ENCODE measurements at places on chromosomes 5 and 9.

DNA sequence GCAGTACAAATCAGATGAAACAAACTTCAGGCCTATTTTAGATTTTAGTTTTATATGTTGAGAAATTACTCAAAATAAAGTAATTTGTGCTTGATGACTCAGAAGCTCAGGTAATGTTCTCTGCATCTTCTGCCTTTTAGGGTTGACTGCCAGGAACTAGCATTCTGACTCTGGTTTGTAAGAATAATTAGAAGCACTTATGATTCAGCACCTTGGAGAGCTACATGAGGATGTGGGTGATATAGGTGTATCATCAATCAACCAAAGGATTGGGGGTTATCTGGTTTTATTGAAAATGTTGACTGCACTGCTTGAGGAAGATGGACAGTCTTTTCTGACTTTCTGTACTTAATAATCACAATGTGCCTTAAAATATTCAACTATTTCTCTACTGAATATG is 118.7 kb upstream of the SGCD start:
- DNase-seq, result no peak

- no peak for DNase-seq
Measured at GRCh38 chr5:179231309-179231708, 114.0 kb downstream of the ADAMTS2 start.

DNA sequence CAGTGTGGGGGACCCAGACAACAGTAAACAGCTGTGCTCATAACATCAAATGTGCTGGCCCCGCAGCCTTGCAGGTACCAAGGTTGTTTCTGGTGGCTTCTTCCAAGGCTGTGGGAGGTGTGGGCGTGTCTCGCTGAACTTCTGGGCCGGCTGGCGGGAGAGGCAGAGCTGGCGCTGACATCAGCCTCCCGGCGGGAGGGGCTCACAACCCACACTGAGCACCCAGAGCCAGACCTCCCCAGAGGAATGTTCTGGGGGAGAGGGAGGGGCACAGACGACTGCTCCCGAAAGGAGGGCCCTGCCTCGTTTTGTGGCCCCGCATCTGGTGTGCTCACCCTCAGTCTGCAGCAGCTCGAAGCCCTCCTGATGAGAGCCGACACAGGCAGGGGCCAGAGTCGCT is 6.9 kb upstream of the SLC12A7 start:
- no peak for DNase-seq

DNA sequence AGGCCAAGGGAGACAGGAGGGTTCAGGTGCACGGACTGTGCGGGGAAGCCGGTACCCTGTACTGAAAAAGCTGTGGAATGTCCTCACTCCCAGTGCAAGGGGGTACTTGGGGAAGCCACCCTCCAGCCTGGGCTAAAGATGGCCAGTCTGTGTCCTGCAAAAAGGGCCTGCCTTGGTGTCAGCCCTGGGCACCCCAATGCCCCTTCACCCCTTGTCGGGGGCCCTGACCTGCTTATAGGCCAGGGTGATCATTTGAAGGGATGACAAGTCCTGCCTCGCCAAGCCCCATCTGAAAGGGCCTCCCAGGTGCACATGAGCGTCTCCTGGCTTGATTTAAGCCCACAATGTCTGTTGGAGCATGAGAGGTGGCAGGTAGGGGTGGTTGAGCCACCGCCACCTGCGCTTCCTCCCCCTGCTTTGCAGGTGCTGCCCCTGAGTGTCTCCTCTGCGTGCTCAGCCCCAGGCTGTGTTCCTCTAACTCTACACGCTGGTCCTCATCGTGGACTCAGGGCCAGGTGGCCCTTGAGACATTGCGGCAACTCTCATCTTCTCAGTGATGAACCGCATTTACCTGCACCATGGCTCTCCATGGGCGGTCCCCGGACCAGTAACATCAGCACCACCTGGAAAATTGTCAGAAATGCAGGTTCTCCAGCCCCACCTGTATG is 97.0 kb downstream of the ANKRD33B start:
- DNase-seq, result peak; percentile 30

GRCh38 chr5:96986450-96986849 is 50.6 kb downstream of the LNPEP start:
- no peak for DNase-seq

DNA sequence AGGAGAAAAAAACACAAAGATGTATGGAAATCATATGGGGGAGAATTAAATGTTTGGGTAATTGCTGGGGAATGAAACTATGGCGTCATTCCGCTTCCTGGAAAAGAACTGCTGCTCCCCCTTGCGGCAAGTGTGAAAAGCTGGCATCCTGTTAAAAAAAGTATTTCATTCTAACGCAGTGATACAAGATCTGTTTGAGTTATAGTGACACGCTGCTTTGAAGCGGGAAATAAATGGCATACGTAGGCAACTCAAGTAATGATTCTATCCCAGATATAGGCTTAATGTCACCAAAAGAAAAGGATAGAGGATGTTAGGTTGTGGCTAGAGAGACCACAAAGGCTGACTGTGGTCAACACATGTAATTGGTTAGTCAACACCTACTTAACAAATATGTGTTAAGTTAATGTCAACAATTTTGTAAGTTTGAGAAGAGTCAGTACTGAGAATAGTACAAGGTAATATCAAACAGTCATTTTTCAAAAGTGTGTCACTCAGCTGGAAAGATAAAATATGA is 70.2 kb upstream of the ALDH1A1 start:
- DNase-seq, result no peak

GRCh38 chr9:37938121-37938891 is 34.4 kb upstream of the SLC25A51 start:
- DNase-seq, result no peak

DNA sequence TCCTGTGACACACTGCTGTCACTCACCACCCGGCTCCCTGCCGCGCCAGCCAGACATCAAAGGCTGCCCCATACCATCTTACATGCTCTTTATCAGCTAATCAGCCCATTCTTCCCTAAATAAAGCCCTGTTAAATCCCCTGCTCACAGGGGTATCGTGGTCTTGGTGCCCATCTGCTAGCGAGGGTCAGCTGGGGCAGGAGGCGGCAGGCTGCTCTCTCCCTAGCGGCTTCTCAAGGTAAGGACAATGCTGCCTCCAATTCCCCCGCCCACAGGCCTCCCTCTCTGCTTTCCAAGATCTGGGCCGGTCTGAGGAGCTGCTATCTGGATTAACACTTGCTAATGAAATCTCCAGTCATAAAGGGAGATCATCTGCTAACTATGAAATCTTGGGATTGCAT is 26.8 kb downstream of the BARHL1 start:
- no peak for DNase-seq

DNA sequence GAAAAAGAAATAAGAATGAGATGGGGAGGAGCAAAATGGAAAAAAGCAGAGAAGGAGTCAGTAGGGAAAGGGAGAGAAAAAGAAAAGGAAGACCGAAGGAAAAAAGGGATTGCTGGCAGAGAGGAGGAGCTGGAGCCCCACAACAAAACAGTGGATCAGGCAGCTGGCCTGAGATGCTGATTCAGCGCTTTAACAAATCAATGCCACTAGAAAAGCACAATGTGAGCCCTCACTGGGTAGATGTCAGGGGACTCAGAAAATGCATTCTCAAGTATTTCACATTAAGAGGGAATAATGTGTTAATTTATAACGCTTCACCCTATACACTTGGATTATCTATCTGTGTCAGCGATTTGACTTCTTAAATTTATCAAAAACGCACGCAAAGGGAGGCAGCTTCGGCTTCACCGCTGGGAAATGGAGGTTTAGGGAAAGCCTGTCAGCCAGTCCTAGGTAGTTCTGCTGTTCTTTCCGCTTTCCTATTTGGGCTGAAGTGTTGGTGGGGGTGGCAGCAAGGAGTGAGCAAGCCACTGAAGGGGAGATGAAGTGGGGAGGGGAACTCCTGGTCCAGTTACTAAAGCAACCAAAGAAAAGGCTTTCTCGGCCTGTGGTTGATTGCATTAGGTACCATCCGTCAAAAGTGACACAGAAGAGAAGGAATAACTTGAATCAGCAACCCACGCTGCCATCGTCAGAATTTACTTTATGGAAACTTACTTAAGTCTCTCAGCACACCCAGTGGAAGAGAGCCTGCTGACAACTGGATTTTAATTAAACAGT is 161.6 kb downstream of the BNC2 start:
- no peak for DNase-seq

- no peak for DNase-seq
Measured at GRCh38 chr9:115114546-115114945, 3.4 kb downstream of the TNC start.

- no peak for DNase-seq
Measured at GRCh38 chr5:11305245-11305644, 544.2 kb upstream of the DAP start.

GRCh38 chr9:103992938-103993579 is 101.0 kb upstream of the SMC2 start:
- no peak for DNase-seq

- DNase-seq, result no peak
Measured at GRCh38 chr9:15553528-15553898, 670 bp downstream of the CCDC171 start.

DNA sequence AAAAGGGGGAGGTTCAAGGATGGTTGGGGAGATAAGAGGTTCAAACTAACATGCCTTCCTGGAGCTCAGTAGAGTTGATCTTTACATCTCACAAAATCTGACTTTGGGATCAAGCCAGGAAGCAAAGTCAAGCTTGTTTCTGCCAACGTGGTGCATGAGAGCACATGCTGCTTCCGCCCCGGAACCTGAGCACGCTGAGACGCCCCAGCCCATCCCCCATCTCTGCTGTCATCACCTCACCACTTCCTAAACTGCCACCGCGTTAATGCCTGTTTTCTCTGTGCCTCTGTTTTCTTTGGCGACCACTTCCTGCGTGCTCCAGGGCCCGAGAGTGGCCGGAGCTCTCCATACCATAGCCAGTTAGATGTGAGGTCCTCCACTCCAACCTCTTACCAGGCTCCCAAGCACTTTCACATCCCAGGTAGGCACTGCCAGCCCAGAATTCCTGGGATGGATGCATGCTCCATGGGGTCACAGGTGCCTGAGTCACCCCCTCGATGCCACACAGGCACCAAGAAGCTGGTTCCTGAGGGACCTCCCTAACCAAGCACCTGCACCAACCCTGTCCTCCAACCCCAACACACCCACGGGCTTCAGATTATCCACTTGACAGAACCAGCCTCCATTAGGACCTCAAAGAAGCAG is 31.2 kb upstream of the AFAP1L1 start:
- DNase-seq, result peak; percentile 79

DNA sequence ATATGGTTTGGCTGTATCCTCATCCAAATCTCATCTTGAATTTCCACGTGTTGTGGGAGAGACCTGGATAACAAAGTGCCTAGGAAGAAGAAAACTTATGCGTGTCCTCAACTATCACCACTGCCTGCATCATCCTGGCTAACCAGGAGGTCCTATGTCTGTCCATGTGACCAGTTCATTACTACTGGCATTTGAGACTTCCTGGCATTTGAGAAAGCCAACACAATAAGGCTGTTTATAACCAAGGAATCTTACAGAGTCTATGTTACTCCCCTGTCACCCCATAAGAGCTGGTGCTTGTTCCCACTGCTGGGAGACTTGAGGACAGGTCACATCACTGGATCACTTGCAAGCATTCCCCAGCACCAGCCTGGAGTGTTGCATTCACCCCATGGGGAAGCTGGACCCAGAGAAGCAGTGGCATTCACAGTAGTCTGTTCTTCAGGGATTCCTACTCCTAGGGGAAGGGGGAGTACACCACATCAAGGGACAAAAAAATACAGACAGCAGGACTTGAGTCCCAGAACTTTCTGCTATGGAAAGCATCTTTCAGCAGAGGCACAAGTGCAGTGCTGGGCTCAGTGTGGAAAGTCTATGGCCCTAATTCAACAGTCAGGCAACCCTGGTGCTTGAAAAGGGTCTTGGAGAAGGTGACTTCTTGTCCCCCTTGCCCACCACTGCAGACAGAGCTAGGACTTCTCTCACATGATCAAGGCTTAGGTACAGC is 717.1 kb downstream of the SEMA5A start:
- DNase-seq, result no peak

DNA sequence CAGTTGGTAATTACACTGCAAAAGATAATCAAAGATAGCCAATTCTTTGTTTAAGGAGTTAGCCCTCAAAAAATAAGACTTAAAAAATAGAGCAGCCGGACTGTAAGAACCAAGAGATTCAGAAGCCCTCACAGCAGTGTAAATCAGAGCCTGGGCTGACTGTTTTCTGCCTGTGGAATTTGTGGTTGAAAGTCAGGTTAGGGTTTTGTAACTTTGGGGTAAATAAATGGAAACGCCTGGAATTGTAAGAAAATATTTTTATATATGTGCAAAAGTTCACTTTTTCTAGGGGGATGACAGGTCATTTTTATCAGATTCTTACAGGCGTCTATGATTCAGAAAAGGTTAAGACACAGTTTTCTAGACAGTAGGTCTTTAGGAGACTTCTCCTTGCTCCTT is 35.6 kb downstream of the KLHL3 start:
- no peak for DNase-seq

- no peak for DNase-seq
Measured at GRCh38 chr9:69181908-69182353, 7.9 kb downstream of the TJP2 start.

DNA sequence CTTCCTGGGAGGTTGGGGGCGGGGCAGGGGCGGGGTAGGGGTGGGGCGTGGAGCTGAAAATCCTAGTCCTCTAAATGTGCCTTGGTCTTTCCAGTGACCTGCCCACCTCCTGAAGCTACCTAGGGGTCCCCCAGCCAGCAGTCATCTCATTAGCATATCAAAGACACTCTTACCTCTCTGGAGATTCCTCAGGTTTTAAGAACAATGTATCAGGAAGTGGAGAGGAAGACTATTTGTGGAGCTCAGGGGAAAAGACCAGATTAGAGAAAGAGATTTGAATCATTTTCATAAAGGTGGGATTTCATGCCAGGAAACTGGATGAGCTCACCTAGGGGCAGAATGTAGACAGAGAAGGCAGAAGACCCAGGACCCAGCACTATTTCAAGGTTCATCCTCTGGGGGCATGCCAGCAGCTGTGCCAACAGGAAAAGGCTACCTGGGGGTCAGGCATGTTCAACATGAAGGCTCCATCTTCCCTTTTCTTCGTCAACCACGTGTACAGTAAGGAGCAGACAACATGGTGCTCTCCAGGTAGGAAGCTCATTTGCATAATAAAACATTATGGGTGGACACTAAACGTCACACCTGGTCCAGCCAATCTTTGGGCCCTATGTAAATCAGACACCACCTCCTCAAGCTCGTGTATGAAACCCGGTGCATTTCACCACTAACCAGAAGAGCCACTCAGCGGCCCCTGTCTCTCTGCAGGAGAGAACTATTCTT is 6.9 kb downstream of the GMCL2 start:
- no peak for DNase-seq

GRCh38 chr5:36877667-36878391 is 1.3 kb downstream of the NIPBL start:
- DNase-seq, result no peak

- DNase-seq, result no peak
Measured at GRCh38 chr5:133754575-133755169, 142.3 kb upstream of the FSTL4 start.

Measured in activated CD4-positive, CD25-positive, alpha-beta regulatory T cell treated with anti-CD3 and anti-CD28 coated beads, Interleukin-2, amount 50 U/mL, for 72 hours (primary cell).